ENCODE measurements at places on chromosomes 2 and 18.

DNA sequence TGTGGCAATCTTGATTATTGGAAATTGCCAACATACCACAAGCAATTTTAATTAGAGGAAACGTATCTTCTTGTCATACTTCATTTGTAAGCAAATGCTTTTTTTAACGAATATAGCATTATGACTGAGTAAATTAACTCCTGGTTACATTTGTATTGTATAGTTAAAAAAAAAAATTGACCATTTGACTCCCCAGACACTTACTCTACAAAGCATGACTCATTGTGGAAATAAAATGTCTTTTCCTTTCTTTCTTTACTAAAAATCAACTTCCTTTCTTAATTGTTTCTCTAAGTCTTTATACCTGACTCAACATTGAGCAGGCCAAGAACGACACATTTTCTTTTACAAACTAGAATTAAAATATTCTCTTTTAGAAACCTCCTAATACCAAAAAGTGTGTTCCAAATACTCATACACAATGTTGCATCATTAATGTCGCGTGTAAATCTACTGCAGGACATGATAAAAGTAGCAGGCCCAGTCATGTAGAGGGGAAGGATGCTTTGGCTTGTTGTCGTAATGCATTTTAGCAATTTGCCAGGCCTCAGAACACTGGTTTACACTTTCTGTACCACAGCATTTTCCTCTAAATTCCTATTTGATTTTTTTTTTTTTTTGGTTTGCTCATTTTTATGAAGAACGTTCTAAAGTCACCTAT lies 349.6 kb upstream of the KCNH7 start:
- DNase-seq: no peak

DNA sequence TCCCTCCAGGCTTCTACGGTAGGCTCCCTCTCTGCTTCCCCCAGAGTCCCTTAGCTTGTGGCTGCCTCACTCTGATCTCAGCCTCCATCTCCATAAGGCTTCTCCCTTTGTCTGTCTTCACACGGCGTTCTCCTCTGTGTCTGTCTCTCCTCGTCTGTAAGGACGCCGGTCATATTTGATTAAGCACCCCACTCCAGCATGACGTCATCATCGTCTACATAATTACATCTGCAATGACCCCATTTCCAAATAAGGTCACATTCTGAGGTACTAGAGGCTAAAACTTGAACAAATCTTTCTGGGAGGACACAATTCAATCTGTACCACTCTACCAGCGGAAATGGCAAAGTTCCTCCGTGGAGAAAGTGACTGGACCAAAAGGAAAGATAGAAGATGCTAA lies 8.3 kb upstream of the COL6A3 start:
- no peak for DNase-seq

DNA sequence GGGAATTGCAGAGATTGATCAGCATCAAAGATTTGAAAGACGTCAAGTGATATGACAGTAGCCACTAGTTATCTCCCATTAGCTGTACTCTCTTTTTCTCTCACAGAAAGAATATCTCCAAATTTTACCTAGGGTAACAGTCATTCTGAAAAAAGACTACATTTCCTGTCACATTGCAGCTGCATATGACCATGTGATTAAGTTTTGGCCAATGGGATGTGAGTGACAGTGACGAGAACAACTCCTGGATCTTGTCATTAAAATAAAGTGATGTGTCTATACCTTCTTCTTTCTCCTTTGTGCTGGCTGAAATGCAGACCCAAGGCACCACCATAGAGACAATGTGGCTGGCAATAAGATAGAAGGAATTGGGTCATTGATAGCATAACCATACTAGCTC lies 10.5 kb upstream of the NEUROD1 start:
- DNase-seq: no peak

- DNase-seq: no peak
Observed at GRCh38 chr2:105925390-105925789, 180.7 kb downstream of the NCK2 start.

DNA sequence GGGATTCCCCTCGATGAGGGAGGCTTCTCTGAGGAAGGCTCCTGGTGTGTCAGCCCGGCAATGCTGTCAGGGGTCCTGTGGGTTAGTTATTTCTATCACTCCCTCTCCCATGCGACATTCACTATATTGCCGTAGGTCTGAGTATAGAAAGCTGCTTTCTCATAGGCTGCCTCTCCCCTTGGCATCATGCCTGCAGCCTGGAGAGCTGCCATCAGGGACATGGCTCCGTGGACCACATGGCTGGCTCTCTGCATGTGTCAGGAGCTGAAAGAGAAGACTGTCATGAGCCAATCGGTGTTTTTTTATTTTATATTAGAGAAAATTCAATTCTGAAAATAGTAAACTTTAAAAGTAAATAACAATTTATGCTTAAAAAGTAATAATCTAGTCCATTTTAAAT lies 198.0 kb downstream of the CDH20 start:
- DNase-seq: no peak

GRCh38 chr2:20565623-20566236 lies 85.2 kb downstream of the HS1BP3 start:
- DNase-seq: no peak

DNA sequence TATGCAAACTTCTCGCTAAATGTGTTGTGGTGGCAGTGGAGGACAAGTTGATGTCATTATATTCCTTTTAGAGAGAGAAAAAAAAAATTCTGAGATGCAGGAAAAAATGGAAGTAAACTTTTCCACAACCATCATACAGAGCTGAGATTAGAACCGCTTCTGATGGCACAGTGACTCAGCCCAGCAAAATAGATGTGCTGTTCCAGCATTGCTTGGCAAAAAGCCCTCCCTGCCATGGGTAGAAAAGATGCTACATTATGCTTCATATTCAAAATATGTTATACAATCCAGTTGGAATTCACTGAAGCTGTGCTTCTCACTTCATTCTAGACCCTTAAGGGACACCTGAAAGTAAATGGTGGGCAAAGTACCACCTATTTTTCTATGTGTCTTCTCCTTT lies 1047.6 kb upstream of the FANCL start:
- no peak for DNase-seq

- peak; percentile 23 for DNase-seq
Observed at GRCh38 chr2:165469417-165469816, at the start of gene CSRNP3. TSS of gene CSRNP3 (plus strand) at chr2:165469698. CDS start at chr2:165595066, 125,368 bp downstream.

- no peak for DNase-seq
Observed at GRCh38 chr2:127012868-127013267, 94.1 kb downstream of the BIN1 start.

- DNase-seq: no peak
Observed at GRCh38 chr2:151669585-151670081, 64.6 kb downstream of the NEB start.

DNA sequence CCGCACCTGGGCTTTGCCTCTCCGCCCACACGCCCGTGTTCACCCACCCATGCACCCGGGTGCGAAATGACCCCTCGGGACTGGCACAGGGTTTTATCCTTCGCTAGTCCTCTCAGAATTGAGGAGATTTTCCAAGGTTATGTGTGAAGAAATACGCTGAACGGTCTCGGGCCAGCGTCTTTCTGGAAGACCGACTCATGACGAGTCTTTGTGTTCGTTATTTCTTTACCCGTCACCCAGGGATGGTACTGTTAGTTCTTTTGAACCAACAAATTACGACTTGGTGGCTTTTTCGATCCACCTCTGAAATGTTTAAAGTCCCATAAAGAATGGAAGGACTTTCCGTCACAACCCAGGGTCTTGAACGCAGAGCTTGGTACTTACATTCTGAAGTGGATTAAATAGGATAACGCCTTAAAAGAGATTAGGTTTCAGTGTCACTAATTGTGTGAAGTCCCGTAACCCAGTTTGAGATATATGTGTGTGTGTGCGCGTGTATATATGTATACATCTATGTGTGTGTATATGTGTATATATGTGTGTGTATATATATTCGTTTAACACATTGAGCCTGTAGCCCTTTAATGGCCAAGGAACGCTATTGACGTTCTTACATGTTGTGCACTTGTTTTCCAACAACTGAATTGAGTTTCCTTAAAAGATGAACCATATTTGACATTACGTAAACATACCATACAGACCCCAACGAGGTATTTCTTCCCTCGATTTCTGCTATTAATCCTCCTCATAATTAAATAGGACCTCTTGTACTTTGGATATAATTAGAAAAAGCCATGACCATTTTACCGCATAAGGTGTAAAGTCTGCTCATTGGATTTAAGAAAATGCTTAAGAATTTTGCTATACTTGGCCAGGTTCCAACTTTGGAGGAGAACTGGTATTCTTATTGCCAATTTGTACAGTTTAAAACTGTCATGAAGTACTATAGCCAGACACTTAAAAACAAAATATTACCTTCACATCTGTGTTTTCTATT lies 889 bp downstream of the ZC3H15 start:
- peak; percentile 10 for DNase-seq

GRCh38 chr2:179428649-179429048 lies 164.0 kb upstream of the SESTD1 start:
- DNase-seq: no peak

All from AG04449 (cell line).